ENCODE measurements at places on chromosomes 6 and 20. TPM values are rescaled to one million over a fixed set of nuclear protein-coding genes. Genes with fewer than 3 reads are reported as not detected.
A peak's percentile ranks its signal among the peaks of the same experiment; 100 is the strongest.

The GGT7 gene
- 5.7 TPM for total RNA-seq

The TMEM181 gene
- 20.2 TPM for total RNA-seq

DNA sequence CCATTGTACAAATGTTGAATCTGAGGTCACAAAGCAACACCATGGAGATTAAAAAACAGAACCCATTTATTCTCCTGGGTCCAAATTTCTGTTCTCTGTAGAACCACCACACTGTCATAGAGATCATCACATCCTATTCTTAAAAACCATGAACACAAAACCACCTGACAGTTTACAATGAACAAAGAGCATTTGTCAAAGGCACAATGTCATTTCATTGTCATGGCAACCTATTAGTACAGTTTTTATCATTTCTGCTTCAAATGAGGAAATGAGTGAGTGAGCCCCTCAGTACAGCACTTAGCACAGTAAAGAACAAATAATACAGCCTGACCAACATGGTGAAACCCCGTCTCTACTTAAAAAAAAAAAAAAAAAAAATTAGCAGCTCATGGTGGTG is 23.1 kb upstream of the LAMP5 start:
- no peak overlapping the region for H3K4me3 ChIP-seq
- no peak for DNase-seq
- no peaks in the 10 kb centered on the region for H3K4me1 ChIP-seq
- H3K36me3 ChIP-seq = no peaks in the 10 kb centered on the region
- H3K27ac ChIP-seq = no peak overlapping the region

DNA sequence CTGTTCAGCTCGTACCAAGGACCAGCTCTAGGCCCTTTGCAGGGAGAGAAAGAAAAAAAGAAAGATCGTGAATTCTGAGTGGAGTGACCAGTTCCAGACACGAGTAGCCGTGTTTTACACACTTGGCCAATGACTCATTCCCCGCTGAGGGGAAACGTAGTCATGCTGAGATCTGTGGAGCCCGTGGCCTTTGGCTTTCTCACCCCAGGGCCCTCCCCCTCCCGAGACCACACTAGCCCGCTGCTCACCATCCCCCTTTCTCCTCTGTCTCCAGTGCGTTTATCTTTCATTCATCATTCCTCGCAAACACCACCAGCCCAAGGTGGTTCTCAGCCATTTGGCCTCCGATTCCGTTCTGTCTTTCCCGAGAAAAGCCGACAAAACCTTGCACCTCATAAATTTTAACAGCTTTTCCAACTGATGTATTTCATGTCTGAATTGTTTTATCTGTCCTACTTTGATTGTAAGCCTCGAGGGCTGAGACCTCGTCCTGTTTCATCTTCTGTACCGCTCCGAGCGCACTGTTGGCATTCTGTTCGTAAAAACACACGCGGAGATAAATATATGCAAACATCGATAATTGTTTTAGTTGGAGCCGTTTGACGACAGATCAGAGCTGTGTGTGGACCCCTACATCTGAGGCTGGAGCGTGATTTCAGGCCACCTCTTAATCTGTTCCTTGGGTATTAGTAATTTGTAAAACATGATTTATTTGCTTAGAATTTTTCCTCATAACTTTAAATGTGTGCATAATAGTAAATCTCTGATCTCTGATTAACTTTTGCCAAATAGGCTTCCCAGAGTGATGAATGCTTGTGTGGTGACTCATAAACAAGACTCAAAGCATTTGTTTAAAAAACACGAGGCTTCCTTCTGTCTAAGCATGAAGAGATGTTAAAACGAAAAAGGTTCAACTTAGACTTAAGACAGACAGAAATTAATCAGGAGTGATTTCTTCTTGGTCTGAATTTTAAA is 336.6 kb downstream of the CDH4 start:
- no peak for DNase-seq
- no peaks in the 10 kb centered on the region for H3K27me3 ChIP-seq
- no peaks in the 10 kb centered on the region for H3K36me3 ChIP-seq
- no peaks in the 10 kb centered on the region for H3K4me1 ChIP-seq
- no peak overlapping the region for H3K27ac ChIP-seq

DNA sequence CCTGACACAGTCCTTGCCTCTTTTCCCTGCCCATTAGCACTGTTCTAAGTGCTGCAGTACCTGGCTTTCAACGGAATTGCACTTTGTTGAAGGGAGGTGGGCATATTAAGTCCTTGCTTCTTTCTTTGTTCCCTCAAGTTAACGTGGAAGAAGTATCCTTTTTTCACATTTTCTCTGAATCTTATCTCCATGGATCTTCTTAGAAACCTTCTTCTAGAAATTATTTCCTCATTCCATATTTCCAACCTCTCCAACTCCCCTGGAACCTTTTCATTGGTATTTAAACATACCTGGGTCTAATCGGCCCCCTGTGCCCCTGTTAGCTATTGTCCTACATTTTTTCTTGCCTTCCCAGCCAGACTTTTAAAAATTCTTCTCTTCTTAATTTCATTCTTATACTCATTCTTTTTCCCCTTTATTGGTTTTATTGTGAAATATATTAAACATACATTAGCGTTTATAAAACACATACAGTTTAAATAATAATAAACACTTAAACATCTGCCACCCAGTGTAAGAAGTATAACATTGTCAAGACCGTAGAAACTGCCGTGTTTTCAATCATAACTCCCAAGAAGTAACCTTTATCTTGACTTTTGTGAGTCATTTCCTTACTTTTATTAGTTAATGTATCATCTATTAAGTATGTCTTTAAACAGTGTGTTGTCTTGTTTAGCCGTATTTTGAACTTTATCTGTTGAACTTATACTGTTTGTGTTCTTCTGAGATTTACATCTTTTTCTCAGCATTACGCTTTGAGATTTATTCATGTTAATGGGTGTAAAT is 118.2 kb downstream of the CDKAL1 start:
- H3K4me3 ChIP-seq = no peak overlapping the region
- H3K4me1 ChIP-seq = peaks cover 15% of the 10 kb centered on the region
- no peak for DNase-seq
- H3K27ac ChIP-seq = no peak overlapping the region
- H3K27me3 ChIP-seq = no peaks in the 10 kb centered on the region

- no peaks in the 10 kb centered on the region for H3K27me3 ChIP-seq
- H3K4me3 ChIP-seq = peak overlapping the region; percentile 77
- DNase-seq = peak; percentile 77
- H3K4me1 ChIP-seq = peaks cover 79% of the 10 kb centered on the region
- H3K36me3 ChIP-seq = peaks cover 17% of the 10 kb centered on the region
- peak overlapping the region; percentile 90 for H3K27ac ChIP-seq
Observed at GRCh38 chr6:149031859-149032598, 285.2 kb downstream of the UST start.

- H3K4me1 ChIP-seq = no peaks in the 10 kb centered on the region
- no peak overlapping the region for H3K27ac ChIP-seq
- no peak overlapping the region for H3K4me3 ChIP-seq
- peaks cover 34% of the 10 kb centered on the region for H3K36me3 ChIP-seq
Observed at GRCh38 chr6:13295576-13295975, 32.8 kb downstream of the TBC1D7 start.

DNA sequence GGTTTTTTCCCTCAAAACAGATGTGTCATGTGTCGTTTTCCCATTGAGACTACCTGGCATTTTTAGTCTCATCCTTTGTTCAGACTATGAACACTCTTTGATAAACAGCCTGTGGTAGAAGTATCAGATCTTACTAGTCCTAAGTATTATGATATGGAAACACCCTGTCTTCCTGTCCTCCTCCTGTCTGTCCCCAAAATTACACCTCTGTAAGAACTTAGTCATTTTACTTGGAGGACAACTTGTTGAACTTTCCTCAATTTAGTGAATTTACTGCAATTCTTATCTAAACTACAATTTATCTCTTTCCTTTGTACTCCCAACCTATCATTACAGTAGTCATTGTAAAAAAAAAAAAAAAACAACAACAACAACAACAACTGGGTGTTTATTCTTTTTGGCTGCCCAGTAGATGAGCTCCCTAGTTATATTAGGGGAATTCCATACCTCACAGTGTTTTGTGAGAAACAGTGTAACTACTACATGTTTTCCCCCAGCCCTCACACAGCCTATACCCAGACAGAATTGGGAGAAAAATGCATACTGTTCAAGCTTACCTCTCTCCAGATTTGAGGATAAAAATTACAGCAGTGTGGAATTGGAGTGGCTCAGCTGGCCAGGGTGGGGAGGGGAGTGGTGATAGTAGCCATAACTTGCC is 18.5 kb upstream of the ERVFRD-1 start:
- H3K27me3 ChIP-seq = no peaks in the 10 kb centered on the region
- DNase-seq = no peak
- H3K36me3 ChIP-seq = peaks cover 21% of the 10 kb centered on the region

GRCh38 chr6:169994739-169995138 is 243.3 kb downstream of the ERMARD start:
- H3K27me3 ChIP-seq = peaks cover 4% of the 10 kb centered on the region
- peaks cover 18% of the 10 kb centered on the region for H3K4me1 ChIP-seq
- no peaks in the 10 kb centered on the region for H3K36me3 ChIP-seq
- no peak overlapping the region for H3K27ac ChIP-seq
- H3K4me3 ChIP-seq = no peak overlapping the region

- peaks cover 3% of the 10 kb centered on the region for H3K4me1 ChIP-seq
- H3K27me3 ChIP-seq = no peaks in the 10 kb centered on the region
- H3K36me3 ChIP-seq = peaks cover under 1% of the 10 kb centered on the region
- DNase-seq = no peak
- no peak overlapping the region for H3K27ac ChIP-seq
- H3K4me3 ChIP-seq = no peak overlapping the region
Observed at GRCh38 chr20:2911200-2911599, 37.9 kb downstream of the PTPRA start.

Data from activated CD4-positive, alpha-beta memory T cell treated with anti-CD3 and anti-CD28 coated beads, Interleukin-2, amount 10 ng/mL, durations not matched to agents 7 days and 5 days (primary cell).